ENCODE measurements at places on chromosomes 3 and 15.

- DNase-seq: no peak
These were observed 21.8 kb downstream of the ATP2C1 start for GRCh38 chr3:130915567-130916292.

- DNase-seq: no peak
These were observed 525.2 kb downstream of the CADM2 start for GRCh38 chr3:85483986-85484385.

GRCh38 chr15:100208921-100209603, 132.7 kb downstream of the ADAMTS17 start:
- no peak for DNase-seq

DNA sequence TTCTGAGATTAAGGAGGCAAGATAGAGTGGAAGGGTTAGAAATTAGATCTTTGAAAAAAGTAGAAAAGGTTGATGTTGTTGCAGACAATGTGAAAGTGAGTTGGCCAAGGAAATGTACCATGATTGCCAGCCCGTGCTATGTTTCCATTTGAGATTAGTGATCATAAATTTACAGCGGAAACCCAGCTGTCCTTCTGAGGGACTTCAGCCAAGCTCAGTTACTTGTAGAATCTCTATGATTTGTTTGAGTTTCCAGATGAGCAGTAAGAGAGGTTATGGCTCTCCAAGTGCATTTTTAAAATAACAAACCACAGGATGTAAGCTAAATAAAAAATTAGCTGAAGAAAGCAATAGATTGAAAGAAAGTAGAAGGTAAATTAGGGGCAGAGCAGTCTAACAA, 54.2 kb upstream of the RBMS3 start:
- DNase-seq: no peak

DNA sequence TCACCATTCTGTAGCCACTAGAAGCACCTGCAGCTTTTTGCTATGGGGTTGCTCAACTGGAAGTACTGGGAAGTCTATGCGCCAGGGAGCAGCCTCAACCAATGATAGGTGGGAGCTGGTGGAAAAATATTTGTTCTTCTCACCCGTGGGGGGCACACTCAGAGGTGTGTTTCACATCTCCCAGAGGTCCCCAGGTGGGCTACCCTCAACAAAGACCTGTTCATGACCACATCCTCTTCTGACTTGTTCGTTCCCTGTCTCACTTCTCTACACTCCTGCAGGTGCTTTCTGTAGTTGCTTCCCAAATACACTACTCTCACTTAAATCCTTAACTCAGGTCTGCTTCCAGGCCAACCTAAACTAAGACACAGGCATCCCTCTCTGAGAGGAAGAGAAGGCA, 3.6 kb downstream of the CAMP start:
- no peak for DNase-seq

DNA sequence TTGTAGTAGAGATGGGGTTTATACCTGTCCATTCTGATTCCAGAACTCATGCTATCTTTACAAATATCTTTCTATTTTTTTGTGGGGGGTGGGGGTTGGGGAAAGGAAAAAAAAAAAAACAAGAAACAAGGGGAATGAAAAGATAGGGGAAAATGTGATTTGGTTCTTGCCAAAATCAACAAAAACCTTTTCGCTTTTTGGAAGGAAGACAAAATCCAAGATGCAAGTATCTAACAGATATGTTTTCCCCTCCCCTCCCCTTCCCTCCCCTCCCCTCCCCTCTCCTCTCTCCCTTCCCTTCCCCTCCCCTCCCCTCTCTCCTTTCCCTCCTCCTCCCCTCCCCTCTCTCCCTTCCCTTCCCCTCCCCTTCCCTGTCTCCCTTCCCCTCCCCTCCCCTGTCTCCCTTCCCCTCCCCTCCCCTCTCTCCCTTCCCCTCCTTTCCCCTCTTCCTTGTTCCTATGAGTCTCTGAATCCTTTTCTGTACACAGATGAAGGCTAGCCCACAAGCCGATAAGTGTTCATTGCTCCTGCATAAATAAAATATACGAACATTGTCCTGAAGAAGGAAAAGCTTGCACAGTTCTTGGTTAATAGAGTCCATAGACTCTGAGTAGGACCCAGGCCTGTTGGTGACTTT, 551.9 kb downstream of the EDEM1 start:
- no peak for DNase-seq

GRCh38 chr3:43521941-43522340, 99.9 kb downstream of the ANO10 start:
- DNase-seq: no peak

GRCh38 chr15:58788056-58788710, 17.1 kb downstream of the MINDY2 start:
- no peak for DNase-seq

DNA sequence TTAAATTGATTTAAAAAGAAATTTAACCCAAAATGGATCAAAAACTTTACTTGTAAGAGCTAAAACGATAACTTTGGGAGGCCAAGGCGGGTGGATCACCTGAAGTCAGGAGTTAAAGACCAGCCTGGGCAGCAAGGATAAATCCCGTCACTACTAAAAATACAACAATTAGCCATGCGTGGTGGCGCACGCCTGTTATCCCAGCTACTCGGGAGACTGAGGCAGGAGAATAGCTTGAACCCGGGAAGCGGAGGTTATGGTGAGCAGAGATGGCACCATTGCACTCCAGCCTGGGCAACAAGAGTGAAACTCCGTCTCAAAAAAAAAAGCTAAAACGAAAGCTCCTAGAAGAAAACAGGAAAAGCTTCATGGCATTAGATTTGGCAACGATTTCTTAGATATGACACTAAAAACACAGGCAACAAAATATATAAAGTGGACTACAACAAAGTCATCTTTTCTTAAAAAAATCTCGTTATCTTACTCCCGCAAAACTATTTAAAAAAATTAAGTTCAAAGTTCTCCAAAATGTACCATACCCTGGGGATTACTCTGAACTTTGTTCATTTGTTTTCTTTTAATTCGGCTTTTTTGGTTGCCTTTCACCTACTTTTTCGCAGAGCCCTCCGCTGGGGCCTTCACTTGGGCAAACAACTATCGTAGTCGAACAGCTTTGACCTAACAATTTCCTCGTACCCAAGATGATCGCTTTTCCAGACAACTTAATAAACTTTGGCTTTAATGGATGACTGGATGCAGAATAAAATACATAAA, 2.9 kb downstream of the HDDC3 start:
- no peak for DNase-seq

DNA sequence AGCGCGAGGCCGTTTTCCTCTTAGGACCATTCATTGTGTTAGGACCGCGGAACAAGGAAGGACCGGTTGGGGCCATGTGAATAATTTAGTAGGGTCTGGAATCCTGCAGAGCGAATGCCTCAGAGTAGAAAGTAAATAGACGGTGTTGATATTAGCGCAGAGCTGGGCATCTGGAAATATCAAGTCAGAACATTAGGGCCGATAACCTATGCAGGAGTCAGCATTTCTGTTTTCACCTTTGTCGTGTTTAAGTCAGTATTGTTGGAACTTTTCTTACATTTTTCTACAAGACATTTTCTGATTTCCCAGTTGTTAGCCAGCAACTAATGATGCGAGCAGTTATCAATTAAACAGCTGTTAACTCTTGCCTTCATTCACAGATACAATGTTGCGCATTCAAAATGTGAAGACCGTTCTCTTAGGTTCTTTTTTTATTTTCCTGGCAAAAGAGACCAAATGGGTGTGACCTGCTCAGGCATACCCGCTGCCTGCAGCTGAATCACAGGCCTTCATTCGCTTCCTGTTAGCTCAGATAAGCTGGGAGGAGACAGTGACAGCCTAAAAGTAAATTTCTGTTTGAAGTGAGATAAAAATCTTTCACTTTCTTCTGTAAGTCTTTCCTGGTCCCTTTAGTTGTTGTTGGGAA, 966 bp upstream of the PKM start:
- DNase-seq: peak; percentile 74

DNA sequence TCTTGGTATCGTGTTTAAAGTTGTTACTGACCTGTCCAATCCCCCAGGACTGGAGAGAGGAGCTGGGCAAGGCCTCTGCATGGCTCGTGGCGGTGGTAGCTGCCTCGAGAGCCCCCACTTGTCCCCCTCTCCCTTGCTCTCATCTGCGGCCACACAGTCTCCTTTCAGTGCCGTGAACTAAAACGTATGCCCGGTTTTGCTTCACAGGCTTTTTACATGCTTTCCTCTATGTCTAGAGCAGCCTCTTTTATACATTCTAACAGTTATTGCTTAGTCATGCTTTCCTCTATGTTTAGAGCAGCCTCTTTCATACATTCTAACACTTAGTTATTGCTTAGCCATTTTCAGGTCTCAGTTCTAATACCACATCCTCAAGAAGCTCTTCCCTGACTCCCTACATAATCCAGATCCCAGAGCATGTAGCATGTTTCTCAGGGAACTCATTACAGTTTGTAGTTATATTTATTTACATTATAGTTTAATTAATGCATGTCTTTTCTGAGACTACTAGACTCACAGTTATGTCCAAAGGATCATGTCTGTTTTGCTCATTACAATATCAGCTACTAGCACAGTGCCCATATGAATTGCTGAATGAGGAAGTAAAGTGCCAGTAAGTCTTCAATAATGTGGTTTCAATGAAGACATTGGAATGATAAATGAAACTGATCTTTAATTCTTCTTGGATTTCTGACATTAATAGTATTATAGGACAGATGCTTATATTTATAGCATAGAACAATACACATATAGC, 66.5 kb upstream of the TBL1XR1 start:
- DNase-seq: no peak

GRCh38 chr3:155149494-155149893, 69.4 kb downstream of the MME start:
- DNase-seq: no peak

DNA sequence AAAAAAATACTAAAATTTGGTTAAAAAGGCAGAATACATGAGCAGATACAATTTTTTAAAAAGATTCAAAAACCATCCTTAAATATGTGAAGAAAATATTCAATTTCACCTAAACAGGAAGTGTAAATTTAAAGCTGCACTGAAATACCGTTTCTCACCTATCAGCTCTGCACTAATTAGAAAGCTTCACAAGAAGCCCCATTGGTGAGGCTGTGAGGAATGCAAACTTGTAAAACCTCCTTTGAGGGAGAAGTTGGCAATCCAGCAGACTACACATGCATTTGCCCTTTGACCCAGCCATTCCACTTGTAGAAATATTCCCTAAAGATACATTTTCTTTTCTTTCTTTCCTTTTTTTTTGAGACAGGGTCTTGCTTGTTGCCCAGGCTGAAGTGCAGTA, 18.8 kb downstream of the BLM start:
- DNase-seq: no peak

GRCh38 chr3:129586746-129587430, 19.6 kb downstream of the PLXND1 start:
- no peak for DNase-seq

DNA sequence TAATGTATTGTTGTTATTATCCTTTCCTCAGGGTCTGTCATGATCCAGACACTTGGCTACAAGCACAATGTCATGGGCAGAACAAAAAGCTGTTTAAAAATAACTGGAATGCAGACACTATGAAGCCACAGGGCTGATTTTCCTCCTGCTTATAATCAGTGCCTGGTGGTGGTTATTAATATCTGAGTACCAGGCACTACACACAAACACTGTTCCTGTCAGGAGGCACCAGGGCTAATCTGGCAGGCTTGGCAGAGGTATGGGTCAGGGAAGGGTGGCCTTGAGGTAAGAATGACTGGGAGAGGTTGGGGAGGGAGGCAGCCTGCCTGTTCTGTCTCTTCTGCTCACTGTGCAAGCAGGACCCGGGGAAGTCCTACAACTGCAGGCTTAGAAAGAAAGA, 67.2 kb downstream of the WDR76 start:
- no peak for DNase-seq

DNA sequence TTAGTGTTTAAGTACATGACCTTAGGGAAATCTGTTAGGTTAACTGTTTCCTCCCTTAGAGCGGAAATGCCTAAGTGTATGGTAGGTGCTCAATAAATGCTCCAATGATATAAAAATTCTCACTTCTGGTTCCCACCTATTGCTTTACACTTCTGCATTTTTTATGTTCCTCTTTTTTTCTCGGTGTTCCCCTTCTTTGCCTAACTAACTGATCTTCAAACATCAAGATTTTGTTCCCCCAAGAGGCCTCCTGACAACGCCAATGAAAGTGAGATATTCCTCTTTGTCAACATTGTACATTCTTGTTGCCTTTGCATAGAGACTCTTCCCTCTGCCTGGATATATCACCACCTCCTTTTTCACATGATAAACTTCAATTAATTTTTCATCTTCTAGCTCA, 17.4 kb downstream of the SLC35A5 start:
- DNase-seq: no peak

DNA sequence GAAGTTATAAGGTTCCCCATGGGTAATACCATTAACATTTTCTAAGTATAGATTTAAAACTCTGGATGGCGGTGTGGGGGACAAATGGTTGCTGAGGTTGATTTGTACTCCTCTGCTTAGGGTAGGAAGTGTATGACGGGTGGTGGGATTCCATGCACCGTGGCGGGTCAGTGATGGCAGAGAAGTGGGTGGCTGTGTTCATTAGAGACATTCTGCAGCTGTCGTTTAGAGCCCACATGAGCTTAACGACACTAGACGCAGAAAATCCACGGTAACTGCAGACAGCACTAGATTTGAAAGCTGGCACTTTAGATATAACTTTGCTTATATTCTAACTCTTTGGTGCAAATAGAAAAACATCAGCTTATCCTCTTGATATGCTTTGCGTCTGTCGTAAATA, 37.5 kb downstream of the SGO1 start:
- no peak for DNase-seq

DNA sequence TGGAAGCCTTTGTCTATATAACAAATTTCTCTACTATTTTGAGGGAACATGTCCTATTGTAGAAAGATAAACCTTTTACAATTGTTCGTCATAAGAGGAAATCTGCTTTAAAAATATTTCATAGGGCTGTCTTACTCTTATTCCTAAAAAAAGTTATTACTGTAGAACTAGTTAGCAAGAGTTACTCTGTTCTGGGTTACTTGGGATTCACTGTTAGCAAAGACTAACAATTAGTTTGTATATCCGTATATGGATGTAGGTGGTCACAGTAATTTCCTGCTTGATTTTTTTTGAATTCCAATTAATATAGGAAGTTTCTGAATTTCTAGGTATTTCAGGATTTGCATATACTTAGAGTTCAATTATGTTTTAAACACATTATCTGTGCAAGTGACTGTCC, 413.5 kb downstream of the RBMS3 start:
- no peak for DNase-seq

DNA sequence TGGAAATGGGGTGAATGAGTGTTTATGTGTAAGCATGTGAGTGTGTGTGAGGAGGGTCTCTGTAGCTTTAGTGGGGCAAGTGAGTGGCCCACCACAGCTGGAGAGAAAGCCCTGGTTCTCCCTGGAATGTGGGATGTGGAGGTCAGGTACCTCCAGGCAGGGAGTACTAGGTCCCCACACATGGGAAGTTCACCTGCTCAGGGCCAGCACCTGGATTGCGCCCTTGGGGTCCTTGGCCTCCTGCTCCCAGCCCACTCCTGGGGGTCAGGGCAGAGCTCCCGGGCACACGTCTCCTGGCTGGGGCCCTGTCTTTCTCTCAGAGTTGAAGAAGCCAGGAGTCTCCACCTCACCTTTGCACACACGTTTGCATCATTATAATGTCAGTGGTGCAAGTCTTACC, 40.0 kb upstream of the TMCC1 start:
- DNase-seq: no peak

GRCh38 chr3:138351916-138352550, 3.7 kb downstream of the MRAS start:
- no peak for DNase-seq

- DNase-seq: no peak
These were observed 191.5 kb upstream of the EPHA6 start for GRCh38 chr3:96622878-96623277.
